CD4-positive, alpha-beta T cell (primary cell): ENCODE measurements at places on chromosomes 2 and 18.
A peak's percentile ranks its signal among the peaks of the same experiment; 100 is the strongest.

- no peak for DNase-seq
Observed at GRCh38 chr2:120522151-120522751, 176.3 kb downstream of the INHBB start.

- DNase-seq: no peak
Observed at GRCh38 chr2:110101901-110102803, 13.5 kb downstream of the MALL start.

- DNase-seq: no peak
Observed at GRCh38 chr2:99200076-99200800, 19.3 kb downstream of the MRPL30 start.

DNA sequence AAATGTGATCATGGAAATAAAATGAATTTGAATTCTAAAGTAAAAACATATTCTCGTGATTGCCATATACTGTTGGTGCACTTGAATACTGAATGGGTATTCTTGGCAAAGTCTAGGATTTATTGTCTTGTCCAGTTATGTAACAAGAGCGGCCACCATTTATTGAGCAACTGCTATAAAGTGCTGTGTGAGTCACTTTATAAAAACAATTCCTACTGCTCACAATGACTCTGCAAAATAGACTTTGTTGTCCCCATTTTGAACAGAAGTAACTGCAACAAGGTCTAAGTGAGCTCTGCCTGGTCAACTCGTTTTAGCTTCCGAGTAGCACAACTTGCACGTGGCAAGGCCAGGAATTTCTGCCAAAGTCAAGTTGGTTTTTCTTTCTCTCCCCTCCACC lies 995.6 kb upstream of the FANCL start:
- DNase-seq: no peak

GRCh38 chr2:148096012-148096411 lies 75.1 kb downstream of the MBD5 start:
- DNase-seq: no peak

DNA sequence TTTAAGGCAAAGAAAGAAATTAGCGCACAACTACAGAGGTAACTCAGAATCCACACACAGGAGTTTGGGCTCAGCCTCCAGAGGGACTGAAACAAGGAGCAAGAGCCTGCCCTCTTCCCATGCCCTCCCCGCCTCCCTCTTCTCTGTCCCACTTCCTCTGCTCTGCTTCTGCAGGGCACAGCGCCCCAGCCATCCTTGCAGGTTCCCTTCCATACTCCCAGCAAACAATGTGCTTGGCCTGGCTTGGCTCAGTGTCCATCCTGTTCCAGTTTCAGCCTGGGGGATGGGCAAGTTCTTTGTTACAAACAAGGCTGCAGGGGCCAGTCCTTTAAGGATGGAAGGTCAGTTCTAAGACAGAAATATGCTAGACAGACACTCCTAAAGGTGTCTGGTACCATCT lies 133.5 kb downstream of the CDH20 start:
- no peak for DNase-seq

- DNase-seq: no peak
Observed at GRCh38 chr2:120348737-120349439, 3.0 kb downstream of the INHBB start.

DNA sequence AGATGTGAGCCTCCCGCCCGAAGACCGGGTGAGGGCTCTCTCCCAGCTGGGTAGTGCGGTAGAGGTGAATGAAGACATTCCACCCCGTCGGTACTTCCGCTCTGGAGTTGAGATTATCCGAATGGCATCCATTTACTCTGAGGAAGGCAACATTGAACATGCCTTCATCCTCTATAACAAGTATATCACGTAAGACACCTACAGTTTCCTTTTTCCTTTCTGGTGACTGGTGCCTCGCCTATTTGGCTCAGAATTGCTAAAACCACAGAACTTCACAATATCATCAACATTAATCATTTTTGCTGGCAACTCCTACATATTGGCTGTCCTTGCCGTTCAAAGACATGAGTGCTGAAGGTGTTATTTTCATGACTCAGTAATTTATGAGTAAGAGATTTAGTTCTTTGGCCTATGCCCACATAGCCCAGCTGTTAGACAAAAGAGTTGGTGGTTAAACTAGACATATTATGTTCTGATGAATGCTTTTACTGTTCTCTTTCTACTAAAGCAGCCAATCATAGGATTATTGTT lies 2.2 kb downstream of the STAMBP start:
- peak; percentile 7 for DNase-seq

- DNase-seq: no peak
Observed at GRCh38 chr2:28991460-28991859, 10.4 kb downstream of the TOGARAM2 start.

DNA sequence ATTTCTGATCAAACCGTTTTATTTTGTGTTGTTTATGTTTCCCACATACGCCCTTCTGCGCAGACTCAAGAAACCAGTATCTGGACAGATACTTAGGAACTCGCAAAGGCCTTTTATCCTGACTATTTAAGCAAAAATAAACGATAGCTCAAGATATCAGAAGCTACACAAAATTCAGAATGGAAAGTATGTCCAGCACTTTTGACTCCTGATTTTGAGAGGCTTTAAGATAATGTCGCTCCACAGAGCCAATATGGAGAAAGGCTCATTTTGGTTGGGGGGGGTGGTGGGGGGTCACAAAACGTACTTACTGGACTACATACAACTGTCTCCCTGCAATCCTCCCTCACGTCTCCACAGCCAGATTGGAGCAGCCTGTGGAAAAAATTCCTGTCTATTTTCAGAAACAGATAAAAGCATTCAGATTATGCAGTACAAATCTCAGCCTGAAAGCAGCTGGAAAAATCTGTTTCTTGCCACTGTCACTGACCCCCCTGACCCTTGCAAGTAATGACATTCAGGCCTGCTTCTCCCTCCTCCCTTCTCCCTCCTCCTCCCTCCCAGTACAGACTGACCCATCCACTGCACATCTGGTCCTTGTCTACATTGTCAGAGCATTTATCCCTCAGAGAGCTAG lies 34.9 kb upstream of the LCLAT1 start:
- DNase-seq: no peak

GRCh38 chr2:45567974-45568789 lies 42.9 kb downstream of the SRBD1 start:
- DNase-seq: no peak

DNA sequence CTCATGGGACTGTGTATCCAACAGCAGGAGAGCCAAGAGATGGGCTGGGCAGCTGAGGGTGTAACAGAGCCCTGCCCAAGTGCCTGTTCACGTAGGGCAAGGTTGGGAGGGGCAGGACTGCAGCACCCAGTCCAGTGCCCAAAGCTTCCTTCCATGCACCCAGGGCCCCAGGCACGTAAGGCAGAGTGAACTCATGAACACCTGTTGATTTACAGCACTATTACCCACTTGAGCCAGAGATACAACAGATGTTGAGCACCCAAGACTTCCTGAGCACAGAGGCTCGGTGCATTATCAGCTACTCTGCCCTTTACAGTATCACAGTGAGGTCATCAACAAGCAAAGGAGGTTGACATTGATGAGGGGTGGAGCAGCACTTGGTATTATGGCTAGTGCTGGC lies 50.2 kb upstream of the FHL2 start:
- DNase-seq: no peak

- DNase-seq: no peak
Observed at GRCh38 chr2:109324861-109325260, 195.9 kb downstream of the SH3RF3 start.
